ENCODE measurements at places on chromosomes 1 and 21.

DNA sequence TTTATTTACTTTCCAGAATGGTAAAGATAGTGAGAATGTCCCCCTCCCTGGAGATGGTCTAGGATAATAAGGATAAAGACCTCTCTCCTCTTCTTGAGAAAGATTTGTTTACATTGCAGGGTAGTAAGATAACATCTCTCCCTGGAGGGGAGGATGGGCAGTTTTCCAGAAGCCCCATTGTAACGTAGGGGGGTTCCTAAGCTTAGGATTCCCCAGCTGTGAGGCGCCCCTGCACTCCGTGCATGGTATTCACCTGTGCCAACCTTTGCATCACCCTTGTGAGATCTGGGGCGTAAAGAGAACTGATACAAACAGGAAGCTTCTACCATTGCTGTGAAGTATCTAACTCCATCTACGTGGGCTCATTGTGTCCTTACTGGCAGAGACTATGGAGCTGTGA lies 148.7 kb upstream of the DNAH14 start:
- DNase-seq = no peak

- no peak for DNase-seq
These were observed 126.4 kb downstream of the FAM78B start for GRCh38 chr1:166040202-166040997.

- DNase-seq = peak; percentile 71
These were observed 1037.4 kb upstream of the TMPRSS15 start for GRCh38 chr21:19440792-19441655.

DNA sequence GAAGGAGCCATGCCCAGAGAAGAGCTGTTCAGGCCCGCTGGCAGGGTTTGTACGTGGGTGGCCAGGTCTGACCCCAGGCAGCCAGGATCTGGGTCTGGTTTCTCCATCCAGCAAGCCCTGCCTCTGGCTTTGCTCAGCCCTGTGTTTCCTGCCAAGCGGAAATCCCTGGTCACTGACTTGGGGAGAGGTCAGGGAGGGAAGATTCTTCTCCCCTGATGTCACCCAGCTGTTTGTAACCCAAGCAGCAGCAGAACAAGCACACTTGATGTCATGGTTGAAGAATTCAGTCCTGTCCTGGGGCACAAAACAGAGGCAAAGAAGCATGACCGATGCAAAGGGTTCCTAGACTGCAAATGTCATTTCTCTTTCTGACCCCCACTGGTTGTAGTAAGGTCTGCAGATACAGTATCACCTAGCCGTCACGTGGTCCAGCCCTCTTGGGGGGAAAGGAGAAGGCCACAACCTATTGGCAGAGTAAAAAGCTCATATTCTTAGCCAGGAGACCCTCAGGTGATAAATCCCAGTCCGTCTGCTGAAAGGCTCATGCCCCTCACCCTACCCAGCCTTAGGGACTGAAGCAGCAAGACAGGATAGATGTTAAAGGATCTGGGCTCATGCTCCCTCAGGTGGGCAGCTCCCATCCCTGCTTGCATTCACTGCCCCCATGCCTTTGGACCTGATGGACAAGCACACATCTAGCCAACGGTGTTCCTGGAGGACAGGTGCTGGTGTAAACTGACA lies 120.9 kb downstream of the SYT2 start:
- DNase-seq = no peak

DNA sequence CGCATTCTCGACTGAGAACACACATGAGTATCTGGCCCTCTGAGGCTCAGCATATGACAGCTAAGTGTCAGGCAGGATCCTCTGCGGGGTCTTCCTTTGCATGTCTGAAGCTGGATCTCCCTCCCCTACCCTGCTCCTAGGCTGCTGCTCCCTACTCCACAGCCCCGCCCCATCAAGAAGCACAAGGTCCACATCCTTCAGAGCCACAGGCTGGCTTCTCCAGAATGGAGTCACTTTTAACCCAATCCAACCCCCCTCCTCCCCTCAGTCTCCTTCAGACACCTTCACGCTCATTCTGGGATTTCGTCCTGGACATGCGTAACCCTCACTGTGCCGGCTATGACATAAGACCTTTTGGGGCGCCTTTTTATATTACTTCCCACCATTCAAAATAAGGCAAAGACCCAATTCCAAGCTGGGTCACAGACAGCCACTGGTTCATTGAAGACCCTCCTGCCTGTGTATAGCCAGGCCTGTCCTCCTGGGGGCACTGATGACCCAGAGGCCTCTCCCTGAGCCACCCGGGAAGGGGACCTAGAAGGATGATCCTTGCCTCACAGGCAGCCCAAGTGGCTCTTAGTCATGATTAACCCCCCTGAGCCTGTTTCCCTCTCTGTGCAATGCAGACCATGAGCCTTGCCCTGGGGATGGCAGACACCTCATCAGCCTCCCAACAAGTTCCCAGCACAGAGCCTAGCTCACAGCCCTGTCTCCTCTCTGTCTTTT lies 4.7 kb downstream of the ADGRB2 start:
- DNase-seq = no peak

- no peak for DNase-seq
These were observed 48.5 kb downstream of the FH start for GRCh38 chr1:241470908-241471590.

DNA sequence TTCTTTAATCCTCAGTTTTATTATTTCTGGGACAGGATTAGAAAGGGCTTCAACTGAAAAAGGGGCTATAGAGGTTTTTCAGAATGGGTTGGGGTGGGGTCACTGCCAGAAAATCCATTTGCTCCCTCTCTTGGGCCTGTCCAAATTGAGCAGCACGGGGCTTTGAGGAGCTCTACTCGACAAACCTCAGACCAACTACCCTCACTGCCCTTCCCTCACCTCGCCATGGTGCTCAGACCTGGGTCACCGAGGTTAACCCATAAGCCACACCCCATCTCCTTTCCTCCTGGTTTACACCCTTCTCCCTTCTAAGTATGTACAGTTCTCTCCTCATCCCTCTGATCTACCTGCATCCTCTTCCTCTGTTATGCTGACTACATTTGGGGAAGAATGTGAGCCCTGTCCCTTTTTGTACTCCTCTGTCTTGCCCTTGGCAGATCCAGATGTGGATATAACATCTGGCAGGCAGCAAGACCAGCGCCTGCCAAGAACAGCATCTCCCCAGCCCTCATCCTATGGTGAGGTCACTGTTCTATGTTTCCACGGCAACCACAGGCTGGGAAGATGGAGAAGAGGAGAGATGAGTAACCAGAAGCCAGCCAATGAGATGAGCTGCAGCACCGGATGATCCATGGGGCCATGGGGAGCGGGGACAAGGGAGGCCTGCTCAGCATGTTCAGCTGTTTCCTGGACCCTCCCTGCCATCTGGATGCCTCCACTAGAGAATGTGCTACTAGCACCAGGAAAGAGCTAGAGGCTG lies 3.7 kb upstream of the FABP3 start:
- DNase-seq = no peak

DNA sequence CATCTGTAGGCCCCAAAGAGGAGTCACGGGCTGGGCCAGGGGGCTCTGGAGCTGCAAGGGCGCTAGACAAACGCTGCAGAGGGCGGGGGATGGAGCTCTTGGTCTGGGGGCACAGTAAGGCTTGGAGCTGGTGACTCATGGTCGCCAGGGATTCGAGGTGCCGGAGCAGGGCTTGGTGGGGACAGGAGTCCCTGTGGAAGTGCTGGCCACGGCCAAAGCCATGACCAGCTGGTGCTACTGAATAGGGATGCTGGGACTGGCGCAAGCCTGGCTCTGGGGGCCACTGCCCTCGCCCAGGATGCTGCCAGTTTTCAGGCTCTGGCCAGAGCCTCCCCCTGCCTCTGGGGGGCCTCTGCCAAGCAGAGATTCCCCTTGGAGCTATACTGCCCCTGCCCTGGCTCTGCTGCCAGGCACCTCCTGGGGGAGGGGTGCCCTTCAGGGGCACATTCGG lies 25.2 kb downstream of the SPOCD1 start:
- DNase-seq = no peak

- no peak for DNase-seq
These were observed 154.1 kb downstream of the NPHP4 start for GRCh38 chr1:5837976-5838653.

DNA sequence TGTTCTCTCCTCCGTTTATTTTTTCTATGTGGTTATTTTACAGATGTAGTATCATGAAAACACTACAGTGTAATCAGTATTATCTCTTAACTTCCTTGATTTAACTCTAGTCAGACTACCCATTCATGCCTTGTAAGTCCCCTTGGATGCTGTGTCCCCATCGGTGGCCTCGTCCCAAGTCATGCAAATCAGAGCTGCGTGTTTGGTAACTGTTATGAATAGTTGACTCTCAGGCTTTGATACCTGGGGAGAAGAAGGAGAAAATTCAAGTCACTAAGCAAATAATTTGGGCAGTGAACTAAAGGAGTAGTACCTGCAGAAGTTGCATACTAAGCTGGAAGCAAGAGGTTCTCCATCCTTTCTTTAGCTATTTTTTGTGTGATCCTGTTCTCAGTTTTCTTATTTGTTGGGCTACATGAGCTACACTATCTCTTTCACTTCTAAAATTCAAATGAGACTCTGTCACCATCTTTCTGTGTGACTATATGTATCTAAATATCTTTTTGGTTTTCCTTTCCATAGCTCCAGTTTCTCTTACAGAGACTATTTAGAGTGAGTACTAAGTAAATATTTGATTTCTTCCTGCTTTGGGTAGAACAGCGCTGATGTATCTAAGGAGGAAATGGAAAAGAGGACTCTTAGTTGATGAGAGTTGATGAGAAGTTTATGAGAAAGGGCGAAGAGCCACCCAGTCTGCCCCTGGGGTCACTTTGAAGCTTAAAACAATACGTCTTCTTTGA lies 50.9 kb downstream of the VANGL2 start:
- no peak for DNase-seq

DNA sequence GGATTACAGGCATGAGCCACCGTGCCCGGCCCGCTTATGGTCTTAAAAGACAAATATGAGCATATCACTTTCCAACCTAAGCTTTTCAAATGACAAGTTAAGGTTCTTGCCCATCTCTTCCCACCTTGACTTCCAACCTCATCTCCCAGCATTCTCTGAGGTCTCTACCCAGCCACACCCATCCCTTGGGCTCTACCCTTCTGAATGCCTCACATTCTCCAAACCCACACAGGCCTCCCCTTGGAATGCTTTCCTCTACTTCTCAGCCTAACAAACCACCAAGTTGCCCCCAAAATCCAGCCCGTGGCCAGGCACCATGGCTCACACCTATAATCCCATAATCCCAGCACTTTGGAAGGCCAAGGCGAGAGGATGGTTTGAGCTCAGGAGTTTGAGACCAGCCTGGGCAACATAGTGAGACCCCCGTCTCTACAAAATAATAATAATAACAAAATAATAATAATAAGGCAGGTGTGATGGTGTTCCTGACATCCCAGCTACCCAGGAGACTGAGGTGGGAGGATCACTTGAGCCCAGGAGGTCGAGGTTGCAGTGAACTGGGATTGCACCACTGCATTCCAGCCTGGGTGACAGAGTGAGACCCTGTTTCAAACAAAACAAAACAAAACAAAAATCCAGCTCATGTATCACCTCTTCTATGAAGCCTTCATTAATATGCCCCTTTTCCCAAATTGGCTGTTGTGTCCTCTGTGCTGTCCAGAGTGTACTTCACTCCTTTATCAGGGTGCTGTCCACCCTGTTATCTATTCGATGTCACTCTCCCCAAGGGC lies 11.2 kb downstream of the DCST2 start:
- DNase-seq = no peak

Measured in common myeloid progenitor, CD34-positive (primary cell).